ENCODE measurements at places on chromosomes 12 and 14.

DNA sequence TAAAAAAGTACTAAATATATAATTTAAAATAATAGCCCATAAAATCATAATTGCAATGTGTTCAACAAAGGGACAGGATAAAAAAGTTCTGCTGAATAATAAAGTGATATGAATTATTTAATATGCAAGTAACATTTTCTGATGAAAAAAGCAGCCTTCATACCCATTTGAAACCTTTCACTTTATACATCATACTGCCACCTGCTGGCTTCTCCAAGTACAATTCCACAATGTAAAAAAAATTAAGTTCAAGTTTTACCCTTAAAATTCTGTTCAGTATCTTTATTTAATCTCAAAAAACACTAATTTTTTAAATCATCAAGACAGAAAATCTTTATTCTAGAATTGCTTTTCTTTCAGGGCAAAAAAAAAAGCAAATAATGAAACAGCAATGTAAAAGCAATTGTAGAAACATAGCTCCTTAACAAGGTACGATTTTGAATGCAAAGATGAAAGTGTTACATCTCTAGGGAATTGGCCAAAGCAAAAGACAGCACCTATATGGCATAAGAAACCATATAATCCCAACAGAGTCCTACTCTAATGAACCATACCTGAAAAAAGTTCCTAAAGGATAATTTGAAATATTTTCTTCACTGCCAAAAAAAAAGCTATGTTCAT lies 15.0 kb downstream of the MDM1 start:
- DNase-seq = no peak

DNA sequence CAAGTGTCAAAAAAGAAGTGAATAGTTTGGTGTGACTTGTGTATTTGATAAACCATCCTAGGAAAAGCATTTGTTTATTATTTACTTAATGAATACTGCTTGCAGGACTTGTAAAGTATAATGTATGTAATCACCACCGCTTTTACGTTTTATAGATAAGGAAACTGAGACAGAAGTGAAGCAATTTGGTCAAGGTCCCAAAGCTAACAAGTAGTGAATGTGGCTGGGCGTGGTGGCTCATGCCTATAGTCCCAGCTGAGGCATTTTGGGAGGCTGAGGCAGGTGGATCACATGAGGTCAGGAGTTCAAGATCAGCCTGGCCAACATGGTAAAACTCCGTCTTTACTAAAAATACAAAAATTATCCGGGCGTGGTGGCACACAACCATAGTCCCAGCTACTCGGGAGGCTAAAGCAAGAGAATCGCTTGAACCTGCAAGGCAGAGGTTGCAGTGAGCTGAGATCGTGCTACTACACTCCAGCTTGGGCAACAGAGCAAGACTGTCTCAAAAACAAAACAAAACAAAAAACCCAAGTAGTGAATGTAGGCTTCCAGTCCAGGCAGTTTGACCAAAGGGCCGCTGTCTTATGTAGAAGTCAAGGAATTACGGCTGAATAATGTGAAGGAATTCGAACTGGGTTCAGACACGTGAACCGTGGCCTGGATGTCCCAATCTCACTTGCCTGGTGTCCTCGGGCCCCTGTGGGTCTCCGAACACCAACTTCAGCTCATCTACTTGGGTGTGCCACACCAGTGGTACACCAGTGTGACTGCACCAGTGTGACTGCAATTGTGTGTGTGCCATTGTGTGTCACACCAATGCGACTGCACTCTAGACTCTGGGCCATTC lies 88.3 kb upstream of the MED13L start:
- DNase-seq = no peak

DNA sequence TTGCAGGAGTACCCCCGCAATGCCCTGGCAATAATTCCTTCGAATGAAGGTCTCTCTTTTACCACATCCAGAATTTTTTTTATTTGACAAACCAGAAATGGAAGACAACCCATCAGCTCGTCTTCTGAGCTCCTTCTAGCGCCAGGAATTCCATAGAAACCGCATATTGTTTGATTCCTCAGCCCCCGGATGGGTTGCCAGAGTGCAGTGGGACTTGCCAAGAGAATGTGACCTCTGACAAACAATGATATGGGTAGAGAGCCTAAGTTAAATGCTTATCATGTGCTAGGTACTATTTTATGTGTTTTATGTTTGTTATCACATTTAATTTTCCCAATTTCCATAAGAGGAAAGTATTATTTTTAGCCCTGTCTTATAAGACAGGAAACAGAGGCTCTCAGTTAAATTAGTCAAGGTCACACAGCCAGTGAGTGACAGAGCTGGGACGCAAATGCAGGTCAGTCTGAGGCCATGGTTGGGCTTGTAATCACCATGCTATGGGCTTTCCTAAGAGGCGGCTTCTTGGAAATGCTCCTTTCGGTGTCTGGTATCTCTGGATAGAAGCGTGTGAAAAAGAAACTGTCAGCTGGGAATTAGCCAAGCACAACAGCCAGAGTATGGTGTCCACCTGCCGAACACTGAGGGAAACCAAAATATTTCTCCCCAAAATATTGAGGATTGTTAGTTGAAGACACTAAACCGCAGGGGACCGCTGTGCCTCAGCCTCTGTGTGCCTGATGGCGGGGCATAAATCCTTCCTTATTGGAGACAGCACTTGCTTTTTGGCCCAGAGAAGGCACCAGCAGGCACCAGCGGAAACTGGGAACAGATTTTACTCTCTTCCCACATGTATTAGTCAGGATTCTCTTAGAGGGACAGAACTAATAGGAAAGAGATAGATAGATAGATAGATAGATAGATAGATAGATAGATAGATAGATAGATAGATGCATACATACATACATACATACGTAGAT lies 29.4 kb upstream of the ETFBKMT start:
- no peak for DNase-seq

DNA sequence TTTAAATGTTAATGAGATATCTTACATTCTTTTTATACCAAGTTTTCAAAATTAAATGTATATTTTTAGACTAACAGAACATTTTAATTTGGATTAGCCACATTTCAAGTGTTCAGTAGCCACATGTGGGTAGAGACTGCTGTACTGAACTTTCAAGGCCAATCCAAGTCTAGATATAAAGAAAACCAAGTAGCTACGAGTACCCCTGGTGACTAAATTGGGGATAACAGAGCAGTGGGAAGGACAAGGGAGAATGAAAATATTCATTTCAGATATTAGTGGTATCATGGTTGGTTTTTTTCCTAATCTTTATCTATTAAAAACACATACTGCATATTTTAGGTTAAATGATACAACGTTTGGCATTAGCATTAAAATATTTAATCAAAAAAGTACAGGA lies 69.4 kb upstream of the RHOJ start:
- DNase-seq = no peak

- no peak for DNase-seq
Observed at GRCh38 chr14:77599889-77600288, 16.5 kb downstream of the SPTLC2 start.

DNA sequence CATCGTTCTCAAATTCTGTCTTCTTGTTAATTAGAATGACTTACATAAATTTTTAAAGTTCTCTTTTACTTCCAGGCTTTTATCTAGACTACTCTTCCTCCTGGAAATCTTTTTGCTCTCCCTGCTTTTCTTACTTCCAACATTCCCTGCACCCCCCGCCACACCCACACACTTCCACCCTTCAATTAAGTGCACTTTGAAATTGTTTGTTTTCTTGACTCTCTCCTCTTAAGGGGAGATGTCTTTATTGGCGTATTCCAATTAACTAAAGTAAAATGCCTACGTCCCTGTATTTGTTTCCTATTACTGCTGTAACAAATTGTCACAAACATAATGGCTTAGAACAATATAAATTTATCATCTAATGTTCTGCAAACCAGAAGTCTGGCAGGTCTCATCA lies 125.2 kb upstream of the KRR1 start:
- no peak for DNase-seq

GRCh38 chr14:41950428-41951151 lies 343.9 kb downstream of the LRFN5 start:
- peak; percentile 15 for DNase-seq

GRCh38 chr14:100649173-100649519 lies 61.9 kb upstream of the BEGAIN start:
- no peak for DNase-seq

DNA sequence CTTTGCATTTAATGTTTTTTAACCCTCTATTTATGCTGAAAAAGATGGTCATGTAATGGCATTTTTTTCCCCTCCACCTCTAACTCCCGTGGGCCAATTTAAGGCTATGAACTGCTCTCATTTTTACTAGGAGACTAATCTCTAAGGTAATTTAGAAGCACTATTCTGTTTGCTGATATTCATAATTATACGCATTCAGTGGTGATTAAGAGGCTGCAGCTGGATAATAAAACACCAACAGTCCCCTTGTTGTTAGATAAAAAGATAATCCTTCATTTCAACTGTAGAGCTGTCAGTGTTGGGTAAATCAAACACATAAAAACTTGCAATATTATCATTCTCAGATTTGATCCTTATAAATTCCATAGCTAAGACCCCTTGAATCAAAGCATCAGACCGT lies 8.9 kb downstream of the MYO1H start:
- DNase-seq = no peak

GRCh38 chr14:70665448-70666360 lies 24.0 kb downstream of the TTC9 start:
- DNase-seq = peak; percentile 86

DNA sequence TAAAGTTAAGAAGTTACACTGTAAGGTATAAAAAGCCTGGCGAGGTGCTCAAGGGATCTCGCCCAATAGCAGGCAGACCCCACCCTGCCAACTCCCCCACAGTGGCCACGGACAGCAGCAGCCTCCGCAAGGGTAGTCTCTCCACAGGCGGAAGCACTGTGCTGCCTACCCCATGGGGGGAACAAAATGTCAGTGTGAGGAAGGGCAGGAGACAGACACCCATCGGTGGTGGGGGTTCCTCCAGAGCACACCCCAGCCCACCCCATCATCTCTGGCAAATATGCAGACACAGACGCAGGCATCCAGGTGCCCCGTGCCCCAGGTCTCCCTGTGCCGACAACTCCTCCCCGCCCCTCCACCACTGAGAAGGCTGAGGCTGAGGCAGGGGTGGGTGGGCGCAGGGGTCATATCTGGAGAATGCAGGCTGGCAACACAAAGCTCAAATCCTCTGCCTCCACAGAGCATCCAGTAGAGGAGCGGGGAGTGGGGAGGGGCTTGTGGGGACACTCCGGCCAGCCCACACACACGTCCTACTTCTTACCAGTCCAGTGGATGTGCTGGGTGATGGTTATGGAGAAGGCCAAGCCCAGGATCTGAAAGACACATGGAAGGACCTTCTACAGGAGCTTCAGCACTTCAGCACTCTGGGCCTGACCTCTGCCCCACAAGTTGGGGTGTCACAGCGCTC lies 68.3 kb upstream of the DDX11 start:
- no peak for DNase-seq

DNA sequence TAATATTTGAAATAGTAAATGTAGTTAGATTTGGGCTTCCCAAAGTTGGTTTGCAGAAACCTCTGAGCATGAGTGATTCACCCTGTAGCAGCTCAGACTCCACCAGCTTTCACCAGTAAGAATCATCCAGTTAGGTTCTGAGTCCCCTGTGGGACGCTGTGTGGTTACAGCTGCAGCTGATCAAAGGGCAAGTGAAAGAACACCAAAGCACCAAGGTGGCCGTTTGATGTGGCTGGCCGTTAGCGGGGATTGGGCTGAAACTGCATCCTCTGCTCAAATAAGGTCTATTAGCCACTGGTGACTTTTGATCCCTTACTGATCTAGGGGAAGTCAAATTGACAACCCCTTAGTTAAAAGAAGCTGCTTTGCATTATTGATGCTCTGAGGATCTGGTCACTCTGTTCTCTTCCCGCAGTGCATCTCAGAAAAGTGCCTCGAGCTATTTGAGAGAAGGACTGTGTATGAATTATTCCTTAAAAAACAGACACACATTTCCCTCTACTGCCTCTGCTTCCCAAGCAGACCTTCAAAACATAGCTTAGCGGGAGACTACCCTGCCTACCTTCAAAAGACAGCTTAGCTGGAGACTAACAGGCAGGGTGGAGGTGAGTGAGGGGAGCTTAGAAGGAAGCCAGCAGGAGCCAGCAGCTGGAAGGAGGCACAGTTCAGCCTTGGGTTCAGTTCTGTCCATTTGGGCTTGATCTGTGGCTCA lies 3.7 kb downstream of the ABHD12B start:
- DNase-seq = no peak

- peak; percentile 58 for DNase-seq
Observed at GRCh38 chr14:77707355-77707723, 484 bp downstream of the ALKBH1 start.

DNA sequence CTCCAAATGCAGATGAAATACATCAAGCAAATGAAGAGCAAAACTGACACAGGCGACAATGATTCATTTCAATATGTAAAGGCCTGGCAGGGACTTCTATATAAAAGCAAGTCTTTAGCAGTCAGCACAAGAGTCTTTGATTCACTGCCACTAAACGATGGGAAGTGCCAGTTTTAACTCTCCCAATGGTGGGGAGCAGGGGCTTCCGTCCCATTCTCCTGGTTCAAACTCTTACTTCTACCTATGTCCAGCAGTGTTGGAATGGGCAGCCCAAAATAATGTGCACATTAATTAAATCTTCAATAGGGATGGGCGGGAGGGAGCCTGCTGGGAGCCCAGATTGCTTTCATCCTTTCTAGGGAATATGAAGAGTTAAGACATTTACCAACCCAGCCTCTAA lies 97.5 kb upstream of the MDM1 start:
- DNase-seq = no peak

- no peak for DNase-seq
Observed at GRCh38 chr12:121955258-121956237, 37.2 kb downstream of the CFAP251 start.

GRCh38 chr12:115840159-115840558 lies 437.3 kb downstream of the MED13L start:
- DNase-seq = no peak

DNA sequence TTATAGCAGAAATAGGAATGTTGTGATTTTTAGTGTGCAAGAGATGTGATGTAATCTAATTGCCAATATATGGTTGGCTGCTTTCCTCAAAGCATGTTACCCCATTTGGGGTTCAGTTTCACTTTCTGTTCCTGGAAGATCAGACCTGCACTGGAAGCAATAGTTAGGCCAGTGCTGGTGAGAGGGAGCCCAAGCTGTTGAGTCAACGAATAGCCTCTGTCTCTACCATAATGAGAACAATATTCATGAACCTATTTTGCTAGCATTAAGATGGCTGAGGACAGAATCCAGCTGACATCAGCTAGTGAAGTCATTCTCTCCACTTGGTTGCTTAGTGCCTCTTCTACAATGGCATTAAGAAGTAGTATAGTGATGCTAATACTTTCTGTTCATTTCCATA lies 379.9 kb upstream of the DCN start:
- DNase-seq = no peak

GRCh38 chr12:50246197-50246865 lies 37.0 kb downstream of the LIMA1 start:
- DNase-seq = no peak
